ENCODE measurements at places on chromosomes 5 and 9. TPM values are rescaled to one million over a fixed set of nuclear protein-coding genes. Genes with fewer than 3 reads are reported as not detected.

The PCSK5 gene
- 3.6 TPM for total RNA-seq

- DNase-seq: no peak
These were observed 172.9 kb downstream of the CFAP90 start for GRCh38 chr5:7678030-7678429.

GRCh38 chr5:168123631-168124528 lies 167.6 kb upstream of the WWC1 start:
- no peak for DNase-seq

DNA sequence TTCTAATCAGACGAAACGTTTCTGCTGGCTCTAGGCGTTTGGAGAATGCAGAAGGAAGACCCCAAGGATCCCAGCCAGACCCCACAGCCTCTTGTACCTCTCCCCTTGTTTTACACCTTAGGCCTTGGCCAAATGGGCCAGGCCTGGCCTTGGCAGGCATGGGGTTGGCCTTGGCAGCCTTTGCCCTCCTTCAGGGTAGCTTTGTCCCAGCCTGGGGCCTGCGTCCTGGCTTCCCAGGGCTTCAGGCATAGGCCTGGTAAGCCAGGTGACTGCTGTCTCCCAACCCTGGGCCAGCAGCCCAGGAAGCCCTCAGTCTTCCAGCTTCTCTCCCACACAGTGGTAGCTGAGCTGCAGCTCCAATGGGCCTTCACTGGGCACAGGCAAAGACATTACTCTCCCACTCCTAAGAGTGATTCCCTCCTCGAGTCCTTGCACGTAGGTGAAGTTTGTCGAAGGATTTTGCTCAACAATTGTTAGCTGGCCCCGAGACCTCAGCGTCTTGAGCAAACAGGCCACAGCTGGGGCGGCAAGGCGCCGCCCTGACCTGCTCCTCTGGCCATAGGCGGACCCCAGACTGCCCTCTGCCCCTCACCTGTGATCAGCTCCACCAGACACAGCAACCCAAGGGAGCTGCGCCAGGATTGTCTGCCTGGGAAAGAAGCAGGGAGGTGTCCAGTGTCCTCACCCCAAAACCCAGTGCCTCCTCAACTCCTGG lies 1.1 kb upstream of the PITX1 start:
- DNase-seq: no peak

GRCh38 chr9:116674210-116674980 lies 12.7 kb upstream of the TRIM32 start:
- DNase-seq: no peak

GRCh38 chr5:169876386-169876785 lies 103.9 kb downstream of the INSYN2B start:
- DNase-seq: no peak

- DNase-seq: no peak
These were observed 240.5 kb upstream of the TUSC1 start for GRCh38 chr9:25918761-25919160.

DNA sequence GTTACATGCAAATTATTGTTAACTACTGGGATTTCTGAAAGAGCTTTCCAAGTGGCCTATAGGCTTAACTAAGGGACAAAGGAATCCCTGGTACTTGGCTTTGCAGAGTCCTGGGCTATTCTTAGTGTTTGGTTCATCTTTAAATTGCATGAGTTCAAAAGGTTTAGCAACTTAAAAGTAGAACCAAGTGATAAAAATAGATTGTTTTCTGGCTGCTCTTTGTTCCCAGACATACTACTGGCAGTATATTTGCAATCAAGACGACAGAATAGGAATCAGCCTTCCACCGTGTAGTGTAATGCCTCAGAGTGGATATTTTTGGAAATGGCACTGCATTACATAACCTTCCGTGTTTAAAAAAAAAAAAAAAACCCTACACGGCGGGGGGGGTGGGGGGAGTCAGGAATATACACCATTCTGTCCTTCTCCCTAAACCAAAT lies 1.0 kb downstream of the NREP start:
- DNase-seq: no peak

DNA sequence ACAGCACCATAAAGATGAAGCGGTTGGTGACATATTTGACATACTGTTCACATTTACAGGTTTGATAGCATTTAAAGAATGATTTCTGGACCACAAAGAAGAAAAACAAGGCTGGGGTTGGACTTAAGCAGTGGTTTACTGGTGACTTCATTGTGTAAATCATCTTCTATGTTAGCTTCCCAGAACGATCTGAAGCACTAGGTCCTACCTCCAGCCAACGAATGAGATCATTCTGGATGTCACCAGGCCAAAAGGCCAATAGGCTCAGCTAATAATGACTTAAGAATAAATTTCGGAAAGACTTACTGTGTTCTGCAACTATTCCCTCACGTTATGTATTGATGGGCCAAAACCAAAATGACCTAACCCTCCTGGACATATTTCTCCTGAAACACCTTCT lies 675.3 kb upstream of the CCNG1 start:
- DNase-seq: no peak

- DNase-seq: no peak
These were observed 377.7 kb upstream of the IRX1 start for GRCh38 chr5:3217771-3218495.

DNA sequence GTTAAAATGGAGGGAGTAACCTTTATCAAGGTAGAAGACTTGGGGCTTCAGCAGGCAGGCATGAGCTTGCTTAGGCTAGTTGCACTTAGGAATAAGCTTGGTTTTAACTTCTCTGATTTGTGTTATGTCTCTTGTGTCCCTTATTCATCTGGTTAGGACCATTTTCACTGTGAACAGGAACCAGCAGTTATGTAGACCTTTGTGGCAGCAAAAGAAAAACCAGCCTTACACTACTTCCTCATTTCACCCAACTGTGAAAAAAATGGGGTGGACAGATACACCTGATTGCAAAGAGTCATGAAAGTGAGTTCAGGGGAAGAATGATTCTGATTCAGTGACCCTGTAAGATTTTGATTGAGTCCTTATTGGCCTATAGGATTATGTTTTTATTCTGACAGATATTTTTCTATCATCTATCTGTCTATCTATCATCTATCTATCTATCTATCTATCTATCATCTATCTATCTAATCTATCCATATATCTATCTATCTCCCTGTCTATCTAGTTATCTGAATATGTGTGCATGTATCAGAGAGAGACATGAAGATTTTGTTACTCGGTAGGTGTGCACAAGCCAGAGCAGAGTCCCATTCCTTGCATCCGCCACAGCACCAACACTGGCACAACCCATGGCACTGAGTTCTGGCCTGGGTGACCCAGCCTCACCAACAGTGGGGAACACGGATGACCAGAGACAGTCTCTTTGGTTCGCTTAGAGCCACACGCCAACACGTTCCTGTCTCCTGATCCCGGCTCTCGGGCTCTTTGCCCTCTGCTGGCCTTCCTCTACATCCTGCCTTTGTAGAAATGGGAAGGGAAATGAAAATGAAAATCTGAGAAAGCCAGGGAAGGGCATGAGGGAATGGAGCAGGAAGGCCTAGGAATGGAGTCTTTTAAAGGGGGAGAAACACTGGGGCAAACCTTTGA lies 1.3 kb upstream of the ZNF366 start:
- no peak for DNase-seq

The FST gene
- total RNA-seq: 5.6 TPM

DNA sequence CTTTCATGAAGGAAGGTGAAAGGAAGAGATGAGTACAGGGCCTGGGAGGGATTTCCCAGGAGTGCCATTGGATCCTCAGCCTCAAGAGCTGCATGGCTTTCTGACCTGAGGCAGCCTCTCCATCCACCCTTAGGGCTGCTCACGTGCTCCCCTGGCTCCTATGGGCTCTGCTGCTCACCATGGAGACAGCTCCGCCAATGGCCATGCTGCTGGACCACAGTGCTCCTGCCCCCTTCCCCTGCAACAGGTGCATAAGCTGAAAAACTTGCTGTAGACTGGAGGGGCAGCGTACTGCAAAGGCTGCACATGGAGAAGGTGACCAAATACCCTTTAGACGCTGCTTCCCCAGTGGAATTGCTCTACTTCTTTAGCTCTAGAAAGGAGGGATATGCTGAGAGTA lies 112.7 kb upstream of the PANK3 start:
- DNase-seq: no peak

GRCh38 chr5:151037561-151038411 lies 17.4 kb downstream of the GPX3 start:
- DNase-seq: no peak

The QRFP gene
- total RNA-seq: 0.05 TPM

DNA sequence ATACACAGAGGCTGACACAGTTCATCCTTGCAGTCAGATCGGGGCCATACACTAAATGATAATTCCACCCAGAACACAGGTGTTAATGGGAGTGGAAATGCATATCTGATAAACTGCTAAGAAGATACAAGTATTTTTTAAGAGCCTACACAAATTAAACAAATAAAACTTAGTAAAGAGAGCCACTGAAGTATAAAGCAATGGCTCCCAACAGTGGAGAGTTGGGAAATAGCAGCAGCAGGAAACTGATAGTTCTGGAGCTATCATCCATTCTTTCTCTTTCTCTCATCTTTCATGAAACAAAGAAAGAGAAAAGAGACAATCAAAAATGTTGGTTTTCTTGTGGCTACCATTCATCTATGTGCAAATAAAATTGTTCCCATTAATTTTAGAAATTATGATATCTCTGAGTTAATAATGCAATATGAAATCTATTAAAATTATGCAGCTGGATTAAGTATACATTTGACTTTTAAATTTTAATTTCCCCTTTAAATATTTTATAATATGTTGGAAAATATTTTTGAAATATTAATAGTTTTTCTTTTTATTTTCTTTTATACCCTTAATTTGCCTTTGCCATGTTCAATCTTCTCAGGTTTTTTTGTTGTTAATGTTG lies 120.8 kb downstream of the EMB start:
- no peak for DNase-seq

The FGF10 gene
- total RNA-seq: 0.61 TPM

DNA sequence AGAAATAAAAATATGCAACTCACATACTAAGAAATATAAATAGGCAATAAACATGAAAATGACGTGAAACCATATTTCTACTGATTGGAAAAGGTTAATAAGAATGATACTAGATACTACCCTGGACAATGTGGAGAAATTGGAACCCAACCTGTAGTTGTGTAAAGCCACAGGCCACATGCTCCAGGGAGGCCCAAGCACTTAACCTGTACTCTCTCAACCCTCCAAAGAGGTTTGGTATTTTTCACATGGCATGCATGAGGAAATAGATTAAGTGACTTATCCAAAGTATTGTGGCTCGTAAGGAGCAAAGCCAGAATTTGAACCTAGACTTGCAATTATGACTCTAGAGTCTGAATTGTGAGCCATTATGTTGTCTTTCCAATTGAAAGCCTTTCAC lies 13.4 kb downstream of the LIFR start:
- no peak for DNase-seq

The TMEM232 gene
- total RNA-seq: 1.4 TPM

- no peak for DNase-seq
These were observed 34.7 kb upstream of the MVB12B start for GRCh38 chr9:126291925-126292324.

DNA sequence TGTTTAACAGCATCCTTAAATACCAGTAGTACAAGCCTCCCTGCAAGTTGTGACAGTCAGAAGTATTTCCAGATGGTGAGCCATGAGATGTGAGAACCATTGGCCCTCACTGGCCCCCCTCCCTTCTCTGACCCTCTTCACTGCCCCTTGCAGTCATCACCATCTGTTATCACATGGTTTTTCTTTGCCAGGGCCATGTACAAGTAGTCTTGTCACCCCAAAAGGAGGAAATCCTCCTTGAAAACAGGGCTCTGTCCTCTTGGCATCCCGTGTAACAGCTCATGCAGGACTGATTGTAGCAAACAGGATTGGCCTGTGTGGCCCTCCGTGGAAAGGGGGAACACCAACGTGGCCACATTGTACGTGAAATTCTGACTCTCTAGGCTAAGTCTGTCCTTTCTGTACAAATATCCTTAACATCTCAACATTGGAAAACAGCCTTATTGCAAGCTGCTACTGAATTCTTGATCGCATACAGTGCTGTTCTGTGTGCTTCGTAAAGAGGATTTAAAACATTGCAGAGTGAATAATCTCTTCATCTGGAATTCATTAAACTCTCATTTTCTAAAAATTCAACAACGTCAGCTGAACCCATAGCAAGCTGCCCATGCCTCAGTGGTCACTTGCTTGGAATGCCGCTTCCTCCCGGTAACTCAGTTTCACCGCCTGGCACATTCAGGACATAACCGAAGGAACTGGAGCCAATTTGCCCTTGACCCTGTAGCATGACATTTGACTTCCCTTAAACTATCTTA lies 171.7 kb downstream of the ATPSCKMT start:
- no peak for DNase-seq

DNA sequence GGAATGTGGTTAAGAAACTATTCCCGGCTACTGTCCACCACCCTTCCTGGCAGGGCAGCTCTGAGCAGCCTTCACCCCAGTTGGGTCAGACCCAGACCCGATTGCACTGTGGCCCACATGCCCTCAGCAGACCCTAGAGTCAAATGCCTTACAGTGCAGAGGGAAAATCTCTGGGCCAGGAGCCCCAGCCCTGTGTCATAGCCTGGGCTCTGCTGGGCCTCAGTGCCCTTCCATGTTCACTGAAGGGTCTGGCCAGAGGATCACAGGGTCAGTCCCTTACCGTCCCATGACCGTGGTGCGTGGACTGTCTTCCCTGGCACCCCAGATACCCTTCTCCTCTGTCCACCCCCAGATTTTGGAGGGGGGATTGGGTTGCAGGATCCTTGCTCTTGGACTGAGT lies 73.5 kb upstream of the COL5A1 start:
- DNase-seq: no peak

The GRIN1 gene
- total RNA-seq: not detected

DNA sequence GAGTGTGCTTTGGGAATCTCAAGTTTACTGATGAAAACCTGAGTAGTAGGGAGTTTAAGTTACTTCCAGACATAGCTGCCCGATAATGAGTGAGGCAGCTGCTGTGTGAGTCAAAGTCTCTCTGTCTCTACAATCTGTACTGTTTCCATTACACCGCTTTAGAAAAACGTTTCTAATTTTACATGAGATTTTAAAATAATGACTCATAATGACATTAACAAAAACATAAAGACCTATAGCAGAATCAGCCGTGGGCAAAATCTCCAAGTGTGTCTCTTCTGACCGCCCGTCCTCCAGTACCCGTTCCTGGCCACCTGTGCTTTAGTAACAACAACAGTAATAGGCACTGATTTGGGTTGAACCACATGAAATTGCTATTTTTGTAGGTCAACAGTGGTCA lies 69.6 kb upstream of the PRRC1 start:
- DNase-seq: no peak

The OLFM1 gene
- total RNA-seq: 3.7 TPM

DNA sequence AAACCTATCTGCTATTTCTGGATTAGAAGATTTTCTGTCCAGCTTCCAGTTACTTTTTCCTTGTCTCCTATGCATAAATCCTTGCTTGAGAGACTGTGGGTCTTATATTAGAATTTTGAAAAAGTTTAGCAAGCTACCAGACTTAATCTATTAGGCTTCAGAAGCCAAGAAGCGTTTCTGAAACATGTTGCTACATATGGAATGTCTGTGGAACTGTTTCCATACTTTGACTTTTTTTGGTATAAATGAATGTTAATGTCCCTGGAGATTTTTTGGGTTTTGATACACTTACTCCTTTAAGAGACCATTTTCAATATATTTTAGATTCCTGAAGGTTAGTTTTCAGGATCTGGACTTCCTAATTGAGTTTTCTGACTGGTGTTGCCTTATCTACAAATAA lies 191.4 kb upstream of the SGCD start:
- no peak for DNase-seq

- DNase-seq: no peak
These were observed 55.1 kb upstream of the PRLR start for GRCh38 chr5:35285435-35285834.

- DNase-seq: no peak
These were observed 175.2 kb upstream of the HAPLN1 start for GRCh38 chr5:83895860-83896259.

The TMEM174 gene
- not detected for total RNA-seq

Measured in liver (tissue), 10 donors.